ENCODE measurements at places on chromosomes 7 and 10.

DNA sequence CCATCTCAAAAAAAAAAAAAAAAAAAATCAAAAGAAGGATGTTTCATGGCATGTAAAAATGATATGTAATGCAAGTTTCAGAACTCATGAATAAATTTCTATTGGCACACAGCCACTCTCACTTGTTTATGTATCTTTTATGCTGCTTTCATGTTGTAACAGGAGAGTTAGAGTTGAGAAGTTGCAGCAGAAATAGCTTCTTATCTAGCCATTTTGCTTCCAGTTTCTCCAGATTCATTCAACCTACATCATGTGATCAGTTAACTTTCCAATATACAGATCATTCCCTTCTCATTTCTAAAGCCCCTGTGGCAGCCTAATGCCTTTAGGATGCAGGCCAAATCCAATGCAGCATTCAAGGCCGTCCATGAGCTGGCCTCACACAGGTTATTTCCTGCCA lies 30.4 kb downstream of the ZNF786 start:
- DNase-seq, result peak; percentile 12

DNA sequence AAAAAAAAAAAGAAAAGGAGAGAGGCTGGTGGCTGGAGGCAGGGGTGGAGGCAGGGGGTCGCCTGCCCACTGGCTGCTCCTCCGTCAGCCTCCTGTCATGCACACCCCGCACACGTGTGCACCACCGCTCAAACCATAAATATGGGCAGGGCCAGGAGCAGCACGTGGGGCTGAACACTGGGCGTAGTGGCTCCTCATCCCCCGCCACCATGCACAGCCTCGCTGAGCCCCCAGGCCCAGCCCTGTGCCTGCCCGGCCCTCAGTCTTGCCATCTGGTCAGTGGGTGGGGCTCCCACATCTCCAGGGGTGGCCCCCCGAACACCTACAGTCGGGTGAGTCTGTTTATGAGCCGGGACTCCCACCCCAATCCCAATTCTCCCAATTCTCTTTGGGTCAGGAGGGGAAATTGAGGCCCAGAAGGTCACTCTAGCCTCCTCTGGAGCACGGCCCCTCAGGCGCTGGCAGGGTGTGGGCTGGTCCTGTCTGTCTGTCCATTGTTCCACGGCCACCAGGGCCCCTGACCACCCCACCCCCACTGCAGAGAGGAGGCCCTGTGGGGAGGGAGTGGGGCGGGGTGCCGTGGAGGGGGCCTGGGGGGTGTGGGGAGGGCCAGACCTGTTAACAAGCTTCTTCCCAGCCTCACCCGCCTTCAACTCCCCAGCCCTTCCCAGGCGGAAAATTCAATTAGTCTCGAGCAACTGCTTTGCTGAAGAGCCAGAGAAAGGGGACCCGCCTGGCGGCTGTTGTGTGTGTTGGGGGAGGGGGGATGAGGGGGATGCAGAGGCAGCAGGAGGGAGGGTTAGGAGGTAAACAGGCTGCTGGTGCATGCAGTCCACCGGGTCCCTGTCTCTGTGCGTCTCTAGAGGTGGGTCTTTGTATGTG lies 19.5 kb upstream of the GRIFIN start:
- peak; percentile 52 for DNase-seq

DNA sequence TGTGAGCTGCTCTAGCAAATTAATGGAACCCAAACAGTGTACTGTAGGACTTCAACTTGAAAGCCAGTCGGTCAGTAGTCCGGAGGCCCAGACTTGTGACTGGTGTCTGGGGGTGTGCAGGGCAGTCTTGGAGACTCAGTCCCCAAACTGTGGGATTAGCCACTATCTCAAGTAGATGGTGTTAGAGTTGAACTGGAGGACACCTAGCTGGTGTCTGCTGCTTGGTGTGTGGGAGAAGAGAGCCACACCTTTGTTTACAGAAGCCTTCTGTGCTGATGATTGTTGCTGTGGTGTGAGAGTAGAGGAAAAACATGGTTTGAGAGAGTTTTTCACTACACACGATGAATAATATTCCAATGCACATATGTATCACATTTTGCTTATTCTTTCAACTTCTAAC lies 47.4 kb downstream of the CUL2 start:
- no peak for DNase-seq

DNA sequence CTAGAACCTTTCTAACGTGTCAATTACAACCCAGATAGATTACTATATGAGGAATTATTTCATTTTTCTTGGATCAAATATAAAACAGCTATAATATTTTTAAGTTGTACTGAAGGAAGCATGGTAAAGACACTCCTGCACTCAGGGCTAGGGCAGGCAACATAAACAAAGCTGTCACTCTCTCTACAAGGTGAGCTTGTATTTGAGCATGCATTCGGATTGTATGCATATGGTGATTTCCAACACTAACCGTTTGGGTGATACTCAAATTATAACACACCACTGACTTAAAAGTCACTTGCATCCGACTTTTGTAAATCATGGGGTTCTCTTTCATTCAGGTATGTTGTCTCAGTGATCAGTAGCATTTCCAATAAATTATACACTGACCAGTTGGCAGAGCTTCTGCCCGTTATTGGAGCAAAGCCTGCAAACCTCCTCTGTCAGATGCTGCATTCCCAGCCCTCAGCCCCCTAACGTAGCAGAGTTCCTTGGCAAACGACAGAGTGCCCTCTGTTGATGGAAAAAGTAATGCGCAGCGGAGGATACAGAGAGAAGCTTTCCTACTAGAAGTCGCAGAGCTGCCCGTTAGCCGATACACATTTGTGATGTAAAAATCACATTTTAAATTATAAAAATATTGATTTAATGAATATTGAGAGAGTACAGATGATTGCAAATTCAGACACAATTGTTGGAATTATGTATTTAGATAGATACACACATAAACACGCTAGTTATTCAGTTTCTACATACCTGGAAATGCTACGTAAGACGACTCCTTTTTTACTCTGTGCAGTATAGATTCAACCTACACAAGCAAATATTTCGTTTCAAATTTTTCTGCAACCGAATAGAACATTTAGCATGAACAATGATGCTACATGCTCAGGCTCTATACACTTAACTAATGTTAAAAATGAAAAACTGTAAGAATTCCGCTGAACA lies 173.9 kb upstream of the SP4 start:
- DNase-seq, result peak; percentile 85

GRCh38 chr10:102775935-102776669 lies 32.4 kb downstream of the WBP1L start:
- DNase-seq, result peak; percentile 95

GRCh38 chr7:80095545-80095944 lies 39.1 kb upstream of the GNAI1 start:
- peak; percentile 28 for DNase-seq

- DNase-seq, result no peak
Observed at GRCh38 chr10:61828034-61828433, 73.5 kb upstream of the ARID5B start.

DNA sequence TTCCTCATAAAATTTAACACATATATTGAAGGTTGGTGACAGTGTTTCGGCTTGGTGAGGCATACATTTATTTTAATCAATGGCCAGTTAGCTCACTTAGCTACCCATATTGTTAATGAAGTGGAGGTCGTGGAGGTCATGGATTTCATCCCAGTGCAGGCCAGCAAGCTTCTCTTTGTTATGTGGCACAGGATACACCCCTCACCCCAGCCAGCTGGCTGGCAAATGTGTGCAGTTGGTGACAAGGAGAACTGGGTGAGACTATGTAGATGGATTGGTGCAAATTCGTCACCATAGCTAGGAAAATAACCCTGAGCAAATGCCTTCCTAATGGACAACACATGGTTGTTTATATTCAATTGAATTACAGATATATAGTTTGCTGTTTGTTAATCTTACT lies 50.5 kb upstream of the FOXP2 start:
- DNase-seq, result no peak

DNA sequence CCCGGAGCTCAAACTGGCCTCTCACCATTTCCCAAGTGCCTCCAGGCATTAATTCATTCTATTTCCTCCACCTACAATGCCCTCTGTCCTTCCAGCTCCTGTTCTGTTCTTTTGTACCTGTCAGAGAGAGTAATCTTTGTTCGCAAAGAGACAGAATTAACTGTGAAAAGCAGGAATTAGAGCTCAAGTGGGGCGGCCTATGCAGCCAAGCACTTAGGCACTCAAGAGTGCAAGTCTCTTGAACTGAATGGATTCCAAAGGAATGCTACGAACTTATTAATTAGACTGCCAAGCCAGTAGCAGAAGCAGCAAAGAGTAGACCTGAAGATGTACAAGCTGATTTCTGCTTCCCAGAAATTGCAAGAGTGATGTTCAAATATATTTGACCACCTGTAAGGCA lies 338.3 kb upstream of the AUTS2 start:
- no peak for DNase-seq

- DNase-seq, result peak; percentile 77
Observed at GRCh38 chr7:5766321-5766761, 15.1 kb downstream of the RNF216 start.

- no peak for DNase-seq
Observed at GRCh38 chr7:82443036-82443546, 486 bp downstream of the CACNA2D1 start.

DNA sequence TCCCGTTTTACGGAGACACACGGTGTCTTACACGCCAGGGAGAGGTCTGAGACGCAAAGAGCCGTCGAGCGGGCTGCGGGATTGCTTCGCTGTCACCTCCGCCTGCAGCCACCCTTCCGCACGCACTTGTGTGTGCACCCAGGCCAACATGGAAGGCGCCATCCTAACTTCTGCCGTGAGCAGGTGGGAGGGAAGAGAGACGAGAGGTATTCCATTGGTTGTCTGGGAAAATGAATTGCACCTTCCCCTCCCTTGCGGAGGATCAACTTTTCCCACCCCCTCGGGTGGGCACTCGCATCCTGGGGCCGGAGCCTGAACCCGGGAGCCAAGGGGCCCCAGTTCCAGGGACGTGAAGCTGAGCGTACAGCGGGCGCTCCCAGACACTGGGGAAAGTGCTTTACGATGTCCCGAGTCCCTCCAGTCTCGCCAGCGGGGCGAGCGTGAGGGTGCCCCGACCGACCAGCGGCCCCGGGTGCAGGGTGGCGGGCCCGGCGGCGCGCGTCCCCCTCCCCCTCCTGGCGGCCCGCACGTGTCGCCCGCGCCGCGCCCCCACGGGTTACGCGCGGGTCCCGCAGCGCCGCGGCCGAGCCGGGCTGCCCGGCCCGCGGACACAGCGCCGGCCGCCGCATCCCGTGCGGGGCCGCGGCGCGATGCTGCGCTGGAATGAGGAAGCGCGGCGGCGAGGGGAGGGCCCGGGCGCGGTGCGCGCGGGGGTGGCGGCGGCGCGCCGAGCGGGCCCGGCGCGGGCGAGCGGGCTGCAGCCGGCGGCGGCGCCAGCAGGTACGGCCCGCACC lies 984 bp upstream of the IKZF1 start:
- peak; percentile 25 for DNase-seq

DNA sequence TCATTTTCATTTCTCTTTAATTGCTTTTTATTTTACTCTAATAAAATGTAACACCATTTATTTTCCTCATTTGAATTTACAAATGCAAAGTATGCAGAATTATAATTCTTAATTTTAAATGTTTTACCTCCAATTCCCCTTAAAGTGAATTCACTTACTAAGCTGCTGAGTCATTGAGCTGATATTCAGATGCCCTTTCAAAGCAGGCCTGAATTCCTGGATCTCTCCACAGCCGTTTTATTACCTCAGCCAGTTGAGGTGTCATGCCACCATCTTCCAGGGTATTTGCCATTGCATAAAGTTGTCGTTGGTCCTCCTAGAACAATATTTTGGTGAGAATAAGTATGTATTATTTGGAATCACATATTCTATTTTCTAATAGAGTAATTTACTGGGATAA lies 33.2 kb downstream of the GNAT3 start:
- peak; percentile 71 for DNase-seq

GRCh38 chr10:22742678-22743077 lies 28.3 kb upstream of the PIP4K2A start:
- no peak for DNase-seq

DNA sequence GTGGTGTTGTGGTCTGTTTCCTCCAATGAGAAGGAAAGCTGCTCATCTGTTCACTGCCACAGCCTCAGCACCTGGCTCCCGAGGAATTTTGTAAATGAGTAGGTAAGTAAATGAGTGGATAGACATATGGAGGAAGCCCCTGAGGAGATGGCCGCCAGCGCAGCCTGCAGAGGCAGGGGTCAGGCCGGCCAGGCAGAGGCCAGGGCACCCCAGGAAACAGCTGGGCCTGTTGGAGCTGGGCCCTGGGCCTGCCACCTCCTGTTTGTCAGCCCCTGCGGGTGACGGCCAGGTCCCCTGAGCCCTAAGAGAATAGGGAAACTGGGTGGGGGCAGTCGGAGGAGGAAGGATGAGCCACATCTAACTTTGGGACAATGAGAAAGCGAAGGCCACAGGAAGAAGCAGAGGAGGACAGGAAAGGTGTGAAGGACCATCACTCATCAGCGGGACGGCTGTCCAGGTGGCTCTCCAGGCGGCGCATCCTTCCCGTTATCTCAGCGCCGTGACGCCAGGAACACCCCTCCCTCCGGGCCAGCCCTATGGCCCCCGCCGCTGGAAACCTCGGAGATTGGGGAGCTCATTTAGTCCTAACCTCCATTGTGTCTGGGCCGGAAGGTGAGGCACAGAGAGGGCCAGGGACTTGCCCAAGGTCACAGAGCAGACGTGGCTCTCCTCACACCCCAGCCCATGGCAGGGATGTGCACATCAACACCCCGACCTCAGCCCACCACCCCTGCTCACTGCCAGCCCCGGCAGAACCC lies 142.3 kb upstream of the UNC5B start:
- DNase-seq, result no peak

- no peak for DNase-seq
Observed at GRCh38 chr7:50216626-50217025, 87.9 kb upstream of the IKZF1 start.

DNA sequence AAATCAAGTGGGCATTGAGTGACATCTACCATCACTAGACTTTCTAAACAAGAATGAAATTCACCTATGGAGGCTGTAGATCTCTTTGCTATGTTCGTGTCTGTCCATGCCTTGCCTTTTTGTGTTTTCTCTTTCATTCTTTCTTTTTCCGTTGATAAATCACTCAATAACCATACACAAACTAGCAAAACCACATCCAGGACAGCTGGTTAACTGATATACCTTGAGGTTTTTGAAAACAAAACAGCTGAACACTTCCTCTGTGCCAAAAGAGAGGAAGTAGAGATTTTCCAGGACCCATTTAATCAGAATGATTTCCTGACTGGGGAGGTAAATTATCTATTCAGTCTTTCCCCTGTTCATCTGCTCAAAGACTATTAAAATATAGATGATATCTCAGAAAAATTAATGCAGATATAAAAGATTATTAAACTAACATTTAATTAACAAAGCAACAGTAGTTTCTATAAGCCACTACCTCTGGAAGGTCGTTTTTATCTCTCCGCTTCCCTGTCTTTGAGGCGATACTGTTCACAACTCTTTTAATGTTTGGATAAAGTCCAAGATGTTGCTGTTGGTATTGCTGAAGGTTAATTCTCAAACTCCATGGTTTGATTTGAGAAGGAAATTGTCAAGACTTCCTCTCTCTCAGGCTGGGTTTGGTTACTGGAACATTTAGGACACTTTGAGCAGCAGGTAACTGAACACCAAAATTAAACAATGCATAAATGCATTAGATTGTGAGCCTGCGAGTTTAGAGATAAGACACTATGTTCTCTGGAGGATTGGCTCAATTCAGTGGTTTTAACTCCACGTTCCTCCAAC lies 24.4 kb upstream of the C10orf67 start:
- DNase-seq, result no peak

GRCh38 chr10:31467791-31468535 lies 148.9 kb downstream of the ZEB1 start:
- no peak for DNase-seq

- no peak for DNase-seq
Observed at GRCh38 chr10:71739358-71739900, 19.9 kb upstream of the C10orf105 start.

Measured in astrocyte of the hippocampus (primary cell).